Stimulated activated CD4-positive, alpha-beta T cell treated with anti-CD3 and anti-CD28 coated beads, TNF-alpha, amount 100 ng/mL, for 4 hours (primary cell): ENCODE measurements at places on chromosomes 1 and 21.

GRCh38 chr1:111618961-111619634 lies 491 bp upstream of the RAP1A start:
- DNase-seq = no peak

- DNase-seq = no peak
Measured at GRCh38 chr1:236864996-236865817, 70.1 kb downstream of the MTR start.

DNA sequence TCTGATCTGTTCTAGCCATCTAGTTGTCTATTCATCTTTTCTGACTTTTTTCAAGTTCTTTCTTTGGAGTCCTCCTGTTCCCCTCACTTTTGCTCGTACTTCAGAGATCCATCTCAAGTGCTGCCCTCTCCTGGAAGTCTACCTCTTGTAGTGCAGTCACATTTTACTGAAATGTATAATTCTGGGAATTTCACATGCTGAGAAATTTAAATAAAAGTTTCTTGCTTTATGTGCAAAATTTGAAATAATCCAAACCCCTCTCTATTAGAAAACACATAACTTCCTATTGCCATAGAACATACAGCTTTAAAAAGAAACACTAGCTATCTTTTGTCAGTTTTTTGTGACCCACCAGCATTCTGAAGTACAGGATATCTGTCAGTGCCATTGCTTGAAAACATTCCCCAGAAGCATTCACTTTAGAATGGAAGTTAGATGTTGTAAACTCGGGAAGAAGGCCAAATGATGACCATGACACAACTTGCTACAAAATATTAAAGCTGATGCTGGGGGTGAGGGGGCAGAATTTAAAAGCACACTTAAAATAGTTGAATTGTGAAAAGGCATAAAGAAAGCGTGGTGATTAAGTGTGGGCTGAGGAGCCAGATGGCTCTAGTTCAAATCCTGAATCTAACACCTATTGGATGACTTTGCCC lies 22.0 kb downstream of the RLF start:
- DNase-seq = no peak

GRCh38 chr1:221839782-221840395 lies 98.0 kb upstream of the DUSP10 start:
- peak; percentile 51 for DNase-seq

GRCh38 chr1:245687636-245688535 lies 533.1 kb downstream of the KIF26B start:
- DNase-seq = no peak

GRCh38 chr1:40014812-40015594 lies 25.5 kb upstream of the CAP1 start:
- no peak for DNase-seq
